ENCODE measurements at places on chromosomes 5 and 9. TPM values are rescaled to one million over a fixed set of nuclear protein-coding genes. Genes with fewer than 3 reads are reported as not detected.

The SLC36A2 gene
- total RNA-seq = not detected

The SLC34A3 gene
- not detected for total RNA-seq

The FRMD3 gene
- 0.43 TPM for total RNA-seq

The FOXD4L5 gene
- 0.24 TPM for total RNA-seq

The PCDHA9 gene
- total RNA-seq = under 0.01 TPM

The PDCD1LG2 gene
- not detected for total RNA-seq

The SLC22A4 gene
- total RNA-seq = under 0.01 TPM

The ENDOG gene
- 82.5 TPM for total RNA-seq

The MYOT gene
- total RNA-seq = not detected

The CORO2A gene
- 17.1 TPM for total RNA-seq

The SNX18 gene
- total RNA-seq = 49.9 TPM

The TAF11L5 gene
- total RNA-seq = not detected

The POLR3G gene
- total RNA-seq = 7.0 TPM

The GMCL2 gene
- not detected for total RNA-seq

The KCNT1 gene
- total RNA-seq = not detected

The WNT8A gene
- total RNA-seq = not detected

The PCDHAC1 gene
- total RNA-seq = 0.48 TPM

The SPINK6 gene
- not detected for total RNA-seq

The UBE2QL1 gene
- not detected for total RNA-seq

The IFNA21 gene
- total RNA-seq = not detected

The ADAMTS19 gene
- total RNA-seq = not detected

The CD74 gene
- 6.7 TPM for total RNA-seq

The DAB2IP gene
- 21.7 TPM for total RNA-seq

The RASGRF2 gene
- total RNA-seq = 0.21 TPM

The MAP1B gene
- total RNA-seq = 53.7 TPM

The ITK gene
- total RNA-seq = not detected

The SLC36A3 gene
- not detected for total RNA-seq

The PITX1 gene
- total RNA-seq = 87.6 TPM

The CLIC3 gene
- 4.0 TPM for total RNA-seq

The SPINK5 gene
- 14.1 TPM for total RNA-seq

The GALNT12 gene
- total RNA-seq = 3.6 TPM

The TMEM232 gene
- 1.4 TPM for total RNA-seq

The TSLP gene
- total RNA-seq = 0.85 TPM

The SCGB3A2 gene
- total RNA-seq = not detected

The ADCY2 gene
- 1.1 TPM for total RNA-seq

The ANKRD33B gene
- 0.43 TPM for total RNA-seq

The FRMPD1 gene
- total RNA-seq = not detected

The DMRT2 gene
- total RNA-seq = 1.1 TPM

The FST gene
- 176 TPM for total RNA-seq

The SPATA31E1 gene
- total RNA-seq = not detected

The DBH gene
- not detected for total RNA-seq

The INSL6 gene
- not detected for total RNA-seq

The BICD2 gene
- total RNA-seq = 128 TPM

The DMRT3 gene
- not detected for total RNA-seq

The CD274 gene
- total RNA-seq = 15.2 TPM

The CARD19 gene
- 88.9 TPM for total RNA-seq
